Posterior cingulate gyrus (tissue), 11 donors: ENCODE measurements at places on chromosomes 5 and 9.

- no peak for DNase-seq
Measured at GRCh38 chr5:14431534-14431933, 150.1 kb upstream of the OTULINL start.

DNA sequence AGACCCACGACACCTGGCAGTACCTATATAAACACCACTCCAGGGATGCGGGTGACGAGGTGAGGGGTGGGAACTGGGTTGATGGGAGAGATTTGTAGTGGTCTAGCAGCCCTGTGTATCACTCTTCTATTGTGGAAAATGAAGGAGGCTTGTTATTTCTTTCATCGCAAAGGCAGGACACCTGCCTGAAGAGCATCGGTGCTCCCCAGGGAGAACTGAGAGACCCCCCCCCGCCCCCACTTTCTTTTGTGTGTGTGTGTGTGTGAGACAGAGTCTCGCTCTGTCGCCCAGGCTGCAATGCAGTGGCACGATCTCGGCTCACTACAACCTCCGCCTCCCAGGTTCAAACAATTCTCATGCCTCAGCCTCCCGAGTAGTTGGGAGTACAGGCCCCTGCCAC is 8.3 kb upstream of the WDR5 start:
- no peak for DNase-seq

- no peak for DNase-seq
Measured at GRCh38 chr5:104015765-104016164, 453.2 kb upstream of the NUDT12 start.

DNA sequence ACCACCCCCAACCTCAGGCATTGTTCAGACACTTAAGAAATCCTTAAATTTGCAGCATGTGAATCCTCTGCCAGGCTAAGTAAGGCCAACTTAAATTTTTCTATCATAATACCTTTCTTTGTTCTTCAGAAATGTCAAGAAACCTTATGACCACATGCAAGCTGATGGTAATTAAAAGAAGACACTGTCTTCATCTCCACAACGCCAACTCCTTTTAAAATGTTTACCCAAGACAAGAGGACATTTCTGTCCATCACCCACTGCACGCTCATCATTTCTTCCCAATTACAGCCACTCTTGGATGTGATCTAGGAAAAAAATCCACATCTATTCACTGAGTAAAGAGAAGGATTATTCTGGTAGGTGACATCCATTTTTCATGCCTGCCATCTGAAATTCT is 6.1 kb upstream of the IFNK start:
- DNase-seq, result no peak

- DNase-seq, result no peak
Measured at GRCh38 chr9:75239176-75239575, 150.9 kb downstream of the OSTF1 start.

GRCh38 chr9:21294364-21294774 is 10.7 kb downstream of the IFNA5 start:
- DNase-seq, result no peak
